Trophoblast cell (in vitro differentiated cells and primary cell): ENCODE measurements at places on chromosomes 1 and 21.

DNA sequence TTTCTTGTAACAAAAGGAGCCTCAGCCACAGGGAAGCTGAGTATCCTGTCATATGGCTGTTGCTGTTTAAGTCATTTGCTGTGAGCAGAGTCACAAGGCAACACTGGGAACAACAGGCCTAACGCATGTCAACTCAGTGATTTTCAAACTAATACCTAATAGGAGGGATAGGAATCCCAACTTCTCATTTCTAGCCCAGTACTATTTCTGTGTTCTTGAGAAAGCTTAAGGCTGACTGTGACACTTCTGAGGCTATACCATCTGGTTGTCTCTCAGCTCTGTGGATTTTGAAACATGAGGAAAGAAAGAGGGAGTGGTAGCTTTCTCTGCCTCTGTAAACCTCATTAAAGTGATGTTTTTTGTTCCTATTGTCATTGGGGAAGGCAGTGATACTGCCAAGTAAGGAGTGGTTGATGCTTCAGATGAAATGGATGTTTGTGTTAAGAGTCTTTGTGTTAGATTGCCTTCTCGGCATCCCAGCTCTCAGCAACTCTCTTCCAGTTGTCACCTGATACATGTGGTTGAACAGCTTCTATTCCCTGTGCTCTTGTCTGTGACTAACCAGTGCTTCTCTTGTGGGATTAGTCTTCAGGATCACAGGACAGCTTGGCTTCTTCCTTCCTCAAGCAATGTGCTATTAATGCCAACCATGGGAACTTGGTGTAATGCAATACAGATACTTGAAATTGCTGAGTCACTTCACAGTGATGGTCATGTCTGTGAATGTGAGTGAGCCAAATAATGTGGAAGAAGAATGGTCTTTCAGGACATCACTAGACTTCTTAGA, 166.8 kb upstream of the IVNS1ABP start:
- H3K4me1 ChIP-seq, result peaks cover 2% of the 10 kb centered on the region
- DNase-seq, result peak; percentile 33
- H3K27ac ChIP-seq, result no peak overlapping the region

DNA sequence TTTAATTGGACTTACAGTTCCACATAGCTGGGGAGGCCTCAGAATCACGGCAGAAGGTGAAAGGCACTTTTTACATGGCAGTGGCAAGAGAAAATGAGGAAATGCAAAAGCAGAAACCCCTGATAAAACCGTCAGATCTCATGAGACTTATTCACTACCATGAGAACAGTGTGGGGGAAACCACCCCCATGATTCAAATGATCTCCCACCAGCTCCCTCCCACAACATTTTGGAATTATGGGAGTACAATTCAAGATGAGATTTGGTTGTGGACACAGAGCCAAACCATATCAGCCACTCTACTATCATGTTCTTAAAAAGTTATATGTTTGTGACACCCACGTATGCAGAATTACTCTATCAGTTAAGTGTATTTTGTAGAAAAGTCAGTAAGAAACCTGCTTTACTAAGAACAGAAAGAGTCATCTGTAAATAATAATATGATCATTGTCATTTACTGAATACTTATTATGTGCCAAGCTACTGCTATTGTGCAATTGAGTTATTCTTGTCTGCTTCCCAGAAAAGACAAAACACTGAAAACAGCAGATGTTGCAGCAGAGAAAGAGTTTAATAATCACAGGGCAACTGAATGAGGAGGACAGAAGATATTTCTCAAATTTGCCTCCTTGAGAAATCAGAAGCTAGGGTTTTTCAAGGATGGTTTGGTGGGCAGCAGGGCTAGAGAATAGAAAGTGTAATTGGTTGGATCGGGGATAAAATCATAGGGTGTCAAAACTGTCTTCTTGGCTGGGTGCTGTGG, 207.7 kb upstream of the FGGY start:
- no peaks in the 10 kb centered on the region for H3K36me3 ChIP-seq
- H3K27ac ChIP-seq, result no peak overlapping the region
- no peaks in the 10 kb centered on the region for H3K27me3 ChIP-seq
- no peak for DNase-seq
- H3K4me1 ChIP-seq, result peaks cover 4% of the 10 kb centered on the region

DNA sequence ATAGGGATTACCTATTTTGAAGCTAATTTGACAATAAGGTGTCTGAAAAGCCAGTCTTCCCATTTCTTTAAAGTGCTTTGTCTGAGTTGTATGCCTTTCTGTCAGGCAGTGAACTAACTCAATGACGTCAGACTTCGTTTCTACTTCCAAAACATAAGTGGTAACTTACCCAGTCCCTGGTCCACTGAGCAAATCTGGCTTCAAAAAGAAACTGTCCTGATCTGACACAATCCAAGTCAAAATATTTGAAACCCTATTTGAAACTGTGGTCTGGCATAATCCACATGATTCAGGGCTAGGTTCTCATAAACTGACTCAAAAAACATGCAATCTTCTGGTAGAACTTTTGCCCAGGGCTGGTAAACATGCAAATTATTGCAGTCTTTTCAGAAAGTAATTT, 34.0 kb downstream of the DIRAS3 start:
- H3K27ac ChIP-seq, result no peak overlapping the region
- H3K36me3 ChIP-seq, result no peaks in the 10 kb centered on the region
- no peaks in the 10 kb centered on the region for H3K4me1 ChIP-seq
- DNase-seq, result no peak
- H3K27me3 ChIP-seq, result no peaks in the 10 kb centered on the region
- H3K4me3 ChIP-seq, result no peak overlapping the region

DNA sequence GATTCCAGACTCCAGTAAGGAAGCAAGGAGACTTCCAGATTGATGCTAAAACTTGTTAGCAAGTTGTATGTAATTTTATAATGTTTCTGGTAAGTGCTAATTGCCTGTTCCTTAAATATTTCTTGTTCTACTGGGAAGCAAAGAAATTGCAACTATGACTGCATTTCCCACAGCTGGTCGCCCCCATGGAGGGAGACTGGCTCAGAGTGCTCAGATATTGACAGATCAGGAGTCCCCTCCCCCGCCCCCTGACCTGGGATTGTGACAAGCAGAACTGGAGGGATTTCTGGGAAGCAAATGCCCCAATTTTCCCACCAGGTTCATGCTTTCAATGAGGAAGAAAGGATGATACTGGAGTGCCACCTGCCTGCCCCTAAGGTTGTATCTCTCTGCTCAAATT, 82.2 kb upstream of the HMGB4 start:
- no peak for DNase-seq
- no peaks in the 10 kb centered on the region for H3K4me1 ChIP-seq
- H3K27me3 ChIP-seq, result no peaks in the 10 kb centered on the region
- no peak overlapping the region for H3K27ac ChIP-seq

- no peak overlapping the region for H3K4me3 ChIP-seq
- no peak overlapping the region for H3K27ac ChIP-seq
- peak; percentile 88 for DNase-seq
- H3K36me3 ChIP-seq, result no peaks in the 10 kb centered on the region
- H3K27me3 ChIP-seq, result no peaks in the 10 kb centered on the region
- H3K4me1 ChIP-seq, result no peaks in the 10 kb centered on the region
These were observed 26.1 kb downstream of the CACNA1S start for GRCh38 chr1:201085902-201086735.

- H3K4me3 ChIP-seq, result no peak overlapping the region
- H3K36me3 ChIP-seq, result no peaks in the 10 kb centered on the region
- H3K27me3 ChIP-seq, result no peaks in the 10 kb centered on the region
These were observed 93.6 kb upstream of the CHODL start for GRCh38 chr21:18151046-18151445.

DNA sequence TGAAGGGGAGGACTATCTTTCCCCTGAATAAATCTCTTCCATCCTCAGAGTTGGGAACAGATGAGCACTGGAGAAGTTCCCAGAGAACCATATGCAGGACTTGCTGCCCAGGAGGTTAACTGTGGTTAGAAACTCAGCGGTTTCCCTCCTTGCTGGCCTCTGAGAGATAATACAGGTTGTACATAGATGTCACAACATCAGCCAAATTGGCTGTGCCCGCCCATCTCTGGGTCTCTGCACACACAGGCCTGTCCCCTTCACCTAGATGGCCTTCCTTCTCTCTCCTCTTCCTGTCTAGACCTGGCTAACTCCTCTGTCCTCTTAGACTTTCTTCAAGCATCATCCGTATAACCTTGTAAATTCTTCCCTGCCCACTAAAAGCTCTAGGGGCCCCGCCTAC, 5.7 kb downstream of the RGS5 start:
- no peaks in the 10 kb centered on the region for H3K27me3 ChIP-seq
- DNase-seq, result no peak
- no peaks in the 10 kb centered on the region for H3K4me1 ChIP-seq
- H3K36me3 ChIP-seq, result no peaks in the 10 kb centered on the region

DNA sequence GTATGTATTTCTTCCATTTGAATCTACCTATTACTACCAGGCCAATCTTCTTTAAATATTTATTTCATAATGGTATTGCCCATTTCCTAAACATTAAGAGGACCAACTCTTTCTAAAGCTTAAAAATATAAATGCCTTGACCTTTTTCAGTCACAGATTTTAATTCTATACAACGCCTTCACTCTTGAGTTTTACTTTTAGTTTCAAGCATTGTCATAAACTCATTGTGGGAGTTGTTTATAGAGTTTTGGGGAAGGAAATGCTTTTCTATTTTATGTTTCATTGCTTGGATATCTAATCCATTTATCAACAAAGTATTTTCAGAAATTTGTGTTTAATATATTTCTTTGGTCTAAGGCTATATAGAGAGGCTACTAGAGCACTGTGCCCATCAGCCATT, 155.8 kb downstream of the DPYD start:
- H3K4me1 ChIP-seq, result no peaks in the 10 kb centered on the region
- H3K4me3 ChIP-seq, result no peak overlapping the region
- H3K36me3 ChIP-seq, result no peaks in the 10 kb centered on the region
- H3K27me3 ChIP-seq, result no peaks in the 10 kb centered on the region
- DNase-seq, result no peak
- H3K27ac ChIP-seq, result no peak overlapping the region

DNA sequence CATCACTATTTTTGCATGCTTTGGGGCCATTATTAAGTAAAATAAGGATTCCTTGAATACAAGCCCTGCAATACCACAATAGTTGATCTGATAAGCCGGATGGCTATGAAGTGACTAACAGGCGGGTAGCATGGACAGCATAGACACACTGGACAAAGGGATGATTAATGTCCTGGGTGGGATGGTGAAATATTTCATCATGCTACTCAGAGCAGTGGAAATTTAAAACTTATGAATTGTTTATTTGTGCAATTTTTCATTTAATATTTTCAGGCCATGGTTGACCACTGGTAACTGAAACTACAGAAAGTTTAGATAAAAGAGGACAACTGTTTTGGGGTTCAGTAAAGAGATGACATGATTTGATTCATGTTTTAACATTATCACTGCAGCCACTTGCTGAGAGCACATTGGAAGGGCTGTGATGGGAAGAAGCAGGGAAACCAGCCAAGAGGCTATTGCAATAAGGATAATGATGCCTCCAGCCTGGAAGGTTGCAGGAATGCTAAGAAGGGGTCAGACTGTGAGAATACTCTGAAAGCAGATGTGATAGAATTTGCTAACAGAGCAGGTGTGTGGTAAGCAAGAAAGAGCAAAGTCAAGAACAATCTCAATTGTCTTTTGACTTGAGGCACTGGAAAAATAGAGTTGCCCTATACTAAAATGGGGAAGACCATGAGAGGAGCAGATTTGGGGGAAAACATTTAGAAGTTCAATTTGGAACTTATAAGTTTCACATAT, 62.5 kb upstream of the TNFSF4 start:
- peak overlapping the region; percentile 32 for H3K27ac ChIP-seq
- peak; percentile 82 for DNase-seq
- no peaks in the 10 kb centered on the region for H3K4me1 ChIP-seq

GRCh38 chr1:198201956-198202784, 45.4 kb downstream of the NEK7 start:
- no peaks in the 10 kb centered on the region for H3K27me3 ChIP-seq
- H3K4me1 ChIP-seq, result peaks cover 2% of the 10 kb centered on the region
- no peak overlapping the region for H3K27ac ChIP-seq
- no peaks in the 10 kb centered on the region for H3K36me3 ChIP-seq
- no peak overlapping the region for H3K4me3 ChIP-seq
- no peak for DNase-seq

- no peak overlapping the region for H3K4me3 ChIP-seq
- no peaks in the 10 kb centered on the region for H3K4me1 ChIP-seq
- no peak overlapping the region for H3K27ac ChIP-seq
- H3K27me3 ChIP-seq, result no peaks in the 10 kb centered on the region
- H3K36me3 ChIP-seq, result no peaks in the 10 kb centered on the region
These were observed 16.9 kb upstream of the PLA2G4A start for GRCh38 chr1:186811892-186812291.

- no peaks in the 10 kb centered on the region for H3K36me3 ChIP-seq
- H3K4me1 ChIP-seq, result no peaks in the 10 kb centered on the region
- no peak overlapping the region for H3K27ac ChIP-seq
- H3K27me3 ChIP-seq, result no peaks in the 10 kb centered on the region
These were observed 149.9 kb downstream of the CHRM3 start for GRCh38 chr1:239536165-239536849.

GRCh38 chr21:25582888-25583287, 24.4 kb downstream of the MRPL39 start:
- no peaks in the 10 kb centered on the region for H3K27me3 ChIP-seq
- H3K4me3 ChIP-seq, result no peak overlapping the region
- H3K4me1 ChIP-seq, result peaks cover 4% of the 10 kb centered on the region
- H3K36me3 ChIP-seq, result peaks cover 2% of the 10 kb centered on the region

GRCh38 chr21:41973861-41974751, 20.3 kb upstream of the C2CD2 start:
- DNase-seq, result no peak
- no peak overlapping the region for H3K27ac ChIP-seq
- H3K27me3 ChIP-seq, result no peaks in the 10 kb centered on the region
- no peak overlapping the region for H3K4me3 ChIP-seq
- peaks cover 5% of the 10 kb centered on the region for H3K4me1 ChIP-seq
- no peaks in the 10 kb centered on the region for H3K36me3 ChIP-seq
